ENCODE measurements at places on chromosomes 12 and 14. TPM values are rescaled to one million over a fixed set of nuclear protein-coding genes. Genes with fewer than 3 reads are reported as not detected.

GRCh38 chr12:105235281-105235731, 668 bp downstream of the APPL2 start:
- no peaks in the 10 kb centered on the region for H3K36me3 ChIP-seq
- H3K27me3 ChIP-seq: no peaks in the 10 kb centered on the region
- peak overlapping the region; percentile 98 for H3K4me3 ChIP-seq
- H3K4me1 ChIP-seq: peaks cover 28% of the 10 kb centered on the region

- DNase-seq: no peak
- no peak overlapping the region for H3K4me3 ChIP-seq
- no peaks in the 10 kb centered on the region for H3K4me1 ChIP-seq
- H3K27me3 ChIP-seq: no peaks in the 10 kb centered on the region
- no peak overlapping the region for H3K27ac ChIP-seq
- no peaks in the 10 kb centered on the region for H3K36me3 ChIP-seq
Observed at GRCh38 chr12:105906561-105906960, 232.2 kb downstream of the NUAK1 start.

GRCh38 chr12:41101806-41102205, 86.3 kb upstream of the PDZRN4 start:
- no peak overlapping the region for H3K4me3 ChIP-seq
- H3K27ac ChIP-seq: no peak overlapping the region
- no peaks in the 10 kb centered on the region for H3K36me3 ChIP-seq
- DNase-seq: no peak
- no peaks in the 10 kb centered on the region for H3K4me1 ChIP-seq
- no peaks in the 10 kb centered on the region for H3K27me3 ChIP-seq

GRCh38 chr12:55582066-55582465, 9.8 kb downstream of the OR2AP1 start:
- H3K27me3 ChIP-seq: no peaks in the 10 kb centered on the region
- H3K36me3 ChIP-seq: no peaks in the 10 kb centered on the region
- DNase-seq: no peak
- H3K4me3 ChIP-seq: no peak overlapping the region

GRCh38 chr14:101496776-101497683, 64.3 kb upstream of the DIO3 start:
- H3K36me3 ChIP-seq: no peaks in the 10 kb centered on the region
- H3K27ac ChIP-seq: no peak overlapping the region
- no peaks in the 10 kb centered on the region for H3K27me3 ChIP-seq
- no peak overlapping the region for H3K4me3 ChIP-seq
- DNase-seq: no peak
- no peaks in the 10 kb centered on the region for H3K4me1 ChIP-seq

GRCh38 chr14:45947830-45948229, 694.8 kb upstream of the MIS18BP1 start:
- H3K4me1 ChIP-seq: no peaks in the 10 kb centered on the region
- H3K27ac ChIP-seq: no peak overlapping the region
- H3K4me3 ChIP-seq: no peak overlapping the region
- no peaks in the 10 kb centered on the region for H3K27me3 ChIP-seq
- no peak for DNase-seq

DNA sequence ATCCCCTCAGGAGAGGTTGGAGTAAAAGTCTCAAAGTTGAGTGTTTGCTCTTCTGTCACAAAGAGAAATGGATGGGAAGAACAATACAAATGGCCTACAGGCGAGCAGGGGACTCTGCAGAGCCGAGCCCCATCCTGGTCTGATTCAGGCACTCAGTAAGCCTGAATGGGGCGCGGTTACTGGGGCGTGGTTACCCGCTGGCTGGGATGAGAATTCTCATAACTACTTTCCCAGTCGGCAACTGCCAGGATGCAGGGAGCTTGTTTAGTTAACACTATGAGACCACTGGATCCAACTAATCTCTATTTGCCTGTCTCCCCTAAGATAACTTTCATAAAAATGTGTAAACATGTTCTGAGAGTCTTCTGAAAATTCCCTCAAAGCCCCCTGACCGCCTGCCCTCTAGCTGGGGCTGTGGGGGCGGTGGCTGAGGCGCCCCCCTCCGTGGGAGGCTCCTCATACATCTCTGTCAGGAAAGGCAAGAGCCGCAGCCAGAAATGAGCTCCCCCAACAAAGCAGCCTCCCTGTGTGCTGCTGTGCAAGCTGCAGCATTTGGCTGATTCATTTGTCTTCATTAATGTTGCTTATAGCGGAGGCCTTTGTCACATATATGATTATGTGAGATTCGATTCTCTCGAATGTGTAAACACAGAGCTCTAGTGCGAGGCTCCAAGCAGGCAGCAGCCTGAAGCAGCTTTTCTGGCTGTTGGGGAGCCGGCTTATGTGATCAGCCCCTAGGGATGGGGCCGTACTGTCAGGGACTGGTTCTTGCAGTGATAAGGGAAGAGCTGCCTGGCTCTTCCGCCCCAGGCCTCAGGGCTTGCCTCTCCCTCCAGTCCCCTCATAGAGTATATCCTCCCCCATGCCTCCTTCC, 126.1 kb upstream of the ARHGAP5 start:
- no peak overlapping the region for H3K27ac ChIP-seq
- H3K27me3 ChIP-seq: no peaks in the 10 kb centered on the region
- DNase-seq: no peak
- no peak overlapping the region for H3K4me3 ChIP-seq
- H3K4me1 ChIP-seq: peaks cover 4% of the 10 kb centered on the region

- no peaks in the 10 kb centered on the region for H3K36me3 ChIP-seq
- DNase-seq: peak; percentile 20
- no peak overlapping the region for H3K4me3 ChIP-seq
- H3K27me3 ChIP-seq: no peaks in the 10 kb centered on the region
- peaks cover 6% of the 10 kb centered on the region for H3K4me1 ChIP-seq
- no peak overlapping the region for H3K27ac ChIP-seq
Observed at GRCh38 chr12:66321435-66321834, 19.1 kb downstream of the HELB start.

- H3K27me3 ChIP-seq: no peaks in the 10 kb centered on the region
- no peak overlapping the region for H3K27ac ChIP-seq
- H3K36me3 ChIP-seq: no peaks in the 10 kb centered on the region
- no peak for DNase-seq
- no peaks in the 10 kb centered on the region for H3K4me1 ChIP-seq
Observed at GRCh38 chr12:102669056-102669455, 188.7 kb upstream of the IGF1 start.

DNA sequence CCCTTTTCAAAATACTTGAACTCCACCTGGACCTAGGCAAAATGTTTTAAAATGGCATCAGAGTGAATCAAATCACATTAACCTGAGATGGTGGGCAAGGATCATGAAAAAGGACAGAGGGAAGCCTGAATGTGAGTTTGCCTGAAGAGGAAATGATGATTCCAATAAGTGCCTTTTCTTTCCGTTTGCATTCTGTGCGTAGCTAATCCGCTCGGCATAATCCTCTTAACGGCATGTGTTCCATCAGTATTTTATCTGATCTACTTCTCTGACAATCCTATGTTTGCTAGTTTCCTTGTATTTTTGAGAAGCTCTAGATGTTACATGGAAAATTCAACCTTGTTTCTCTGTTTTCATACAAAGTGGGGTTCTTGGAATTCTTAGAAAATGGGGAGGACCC, 354.6 kb downstream of the NRXN3 start:
- H3K27me3 ChIP-seq: no peaks in the 10 kb centered on the region
- no peak overlapping the region for H3K4me3 ChIP-seq
- H3K36me3 ChIP-seq: no peaks in the 10 kb centered on the region
- DNase-seq: no peak
- H3K4me1 ChIP-seq: no peaks in the 10 kb centered on the region
- H3K27ac ChIP-seq: no peak overlapping the region

- H3K4me3 ChIP-seq: no peak overlapping the region
- peaks cover 7% of the 10 kb centered on the region for H3K4me1 ChIP-seq
- H3K36me3 ChIP-seq: no peaks in the 10 kb centered on the region
- no peak for DNase-seq
- no peaks in the 10 kb centered on the region for H3K27me3 ChIP-seq
Observed at GRCh38 chr14:56211084-56211483, 92.9 kb downstream of the PELI2 start.

DNA sequence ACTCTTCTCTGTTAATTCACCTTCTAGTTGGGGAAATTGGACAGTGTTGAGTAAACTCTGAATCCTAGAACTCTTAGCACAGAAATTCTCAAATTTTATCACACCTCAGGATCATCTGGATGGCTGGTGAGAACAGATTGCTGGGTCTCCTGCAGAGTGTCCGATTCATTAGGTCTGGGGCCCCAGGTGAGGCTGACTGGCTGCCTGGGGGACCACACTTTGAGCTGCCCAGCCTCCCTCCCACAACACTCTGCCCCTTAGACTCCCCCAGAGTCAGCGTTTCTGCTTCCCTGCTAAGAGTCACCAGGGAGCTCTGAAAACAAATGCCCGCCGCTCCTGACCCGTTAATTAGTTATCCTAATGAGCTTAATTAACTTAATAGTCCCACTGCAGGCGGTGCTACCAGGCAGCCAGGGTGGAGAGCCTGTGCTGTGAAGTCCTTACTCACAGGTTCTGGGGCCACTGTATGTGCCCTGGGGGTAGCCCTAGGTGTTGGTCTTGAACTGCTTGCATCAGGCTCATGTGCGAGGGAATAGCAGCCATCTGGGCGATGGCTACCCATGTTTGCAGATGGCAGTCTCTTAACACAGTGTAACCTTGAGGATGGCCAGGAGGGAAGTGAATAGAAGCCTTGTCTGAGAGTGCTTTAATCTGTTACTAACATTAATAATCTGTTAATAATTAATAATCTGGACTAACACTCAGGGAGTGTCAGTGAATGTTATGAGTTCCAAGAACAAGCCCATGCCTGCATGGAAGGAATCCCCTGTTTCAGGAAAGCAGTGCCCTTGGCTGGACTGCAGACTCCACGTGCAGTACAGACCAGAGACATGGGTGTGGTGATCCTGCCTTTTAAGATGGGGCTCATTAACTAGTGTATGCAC, 35.6 kb downstream of the AACS start:
- no peaks in the 10 kb centered on the region for H3K27me3 ChIP-seq
- H3K4me3 ChIP-seq: no peak overlapping the region
- H3K27ac ChIP-seq: no peak overlapping the region
- H3K4me1 ChIP-seq: peaks cover 9% of the 10 kb centered on the region

DNA sequence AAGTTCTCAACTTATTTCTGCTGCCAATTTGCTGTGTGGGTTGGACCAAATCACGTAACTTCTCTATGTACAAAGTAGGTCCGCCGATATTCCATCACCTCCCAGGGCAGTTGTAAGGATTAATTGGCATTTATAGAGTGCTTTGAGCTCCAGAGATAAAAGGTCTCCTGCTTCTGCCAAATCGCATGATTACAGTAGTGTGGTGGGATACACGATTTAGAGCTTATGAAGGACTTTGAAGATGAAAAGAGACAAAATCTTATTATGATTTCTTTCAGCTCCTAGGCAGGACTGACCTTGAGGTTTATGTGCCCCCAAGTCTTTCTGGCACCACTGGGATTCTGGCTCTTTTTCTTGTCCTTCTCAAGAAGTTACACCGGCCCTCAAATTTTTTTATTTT, 84.7 kb downstream of the TBC1D30 start:
- H3K4me1 ChIP-seq: no peaks in the 10 kb centered on the region
- H3K27me3 ChIP-seq: peaks cover 15% of the 10 kb centered on the region
- H3K4me3 ChIP-seq: no peak overlapping the region
- H3K27ac ChIP-seq: no peak overlapping the region
- no peak for DNase-seq

- H3K36me3 ChIP-seq: no peaks in the 10 kb centered on the region
- no peak for DNase-seq
- no peaks in the 10 kb centered on the region for H3K27me3 ChIP-seq
- H3K4me1 ChIP-seq: no peaks in the 10 kb centered on the region
Observed at GRCh38 chr14:34237081-34237480, 225.0 kb downstream of the SPTSSA start.

- no peaks in the 10 kb centered on the region for H3K36me3 ChIP-seq
- H3K27ac ChIP-seq: no peak overlapping the region
- no peak for DNase-seq
- no peak overlapping the region for H3K4me3 ChIP-seq
- H3K4me1 ChIP-seq: no peaks in the 10 kb centered on the region
Observed at GRCh38 chr14:89842837-89843236, 111.7 kb downstream of the EFCAB11 start.

GRCh38 chr12:1635301-1636095, 6.5 kb downstream of the WNT5B start:
- H3K36me3 ChIP-seq: no peaks in the 10 kb centered on the region
- H3K4me3 ChIP-seq: no peak overlapping the region
- no peaks in the 10 kb centered on the region for H3K4me1 ChIP-seq
- peaks cover 34% of the 10 kb centered on the region for H3K27me3 ChIP-seq
- DNase-seq: no peak

- H3K27ac ChIP-seq: no peak overlapping the region
- H3K36me3 ChIP-seq: no peaks in the 10 kb centered on the region
- H3K27me3 ChIP-seq: no peaks in the 10 kb centered on the region
- DNase-seq: no peak
- no peak overlapping the region for H3K4me3 ChIP-seq
Observed at GRCh38 chr14:94917041-94917600, 147.2 kb upstream of the GSC start.

DNA sequence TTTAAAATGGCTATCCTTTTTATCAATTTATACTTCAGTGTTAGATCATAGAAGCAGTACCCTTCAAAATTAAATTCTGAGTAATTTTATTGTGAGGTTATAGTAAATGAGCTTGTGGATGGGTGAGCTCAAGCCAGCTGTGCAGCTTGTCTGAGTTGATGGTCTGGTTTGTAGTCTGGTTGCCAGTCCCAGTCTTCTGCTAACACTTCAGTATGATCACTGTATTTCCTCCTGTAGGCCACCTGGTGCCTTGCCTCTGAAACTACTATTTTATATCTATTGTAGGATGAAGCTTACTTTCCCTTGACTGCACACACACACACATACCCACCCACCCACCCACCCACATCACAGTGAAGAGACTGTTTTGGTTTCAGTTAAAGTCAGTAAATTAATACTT, 496.4 kb downstream of the PCNX1 start:
- H3K4me3 ChIP-seq: no peak overlapping the region
- H3K27ac ChIP-seq: no peak overlapping the region
- peaks cover 3% of the 10 kb centered on the region for H3K4me1 ChIP-seq
- H3K36me3 ChIP-seq: no peaks in the 10 kb centered on the region
- H3K27me3 ChIP-seq: no peaks in the 10 kb centered on the region

GRCh38 chr12:128852885-128853599, at the start of gene GLT1D1:
TSS of gene GLT1D1 (plus strand) at chr12:128853478. CDS start at chr12:128853582, 104 bp downstream.
- no peaks in the 10 kb centered on the region for H3K27me3 ChIP-seq
- no peak for DNase-seq
- no peak within 1 kb of the TSS for H3K27ac ChIP-seq
- H3K4me1 ChIP-seq: no peaks in the 10 kb centered on the region
- no peaks in the 10 kb centered on the region for H3K36me3 ChIP-seq

GRCh38 chr12:101878243-101878821, 952 bp downstream of the DRAM1 start:
- DNase-seq: peak; percentile 58
- peak overlapping the region; percentile 76 for H3K4me3 ChIP-seq
- no peaks in the 10 kb centered on the region for H3K27me3 ChIP-seq
- H3K4me1 ChIP-seq: peaks cover 26% of the 10 kb centered on the region
- H3K27ac ChIP-seq: peak overlapping the region; percentile 93

GRCh38 chr12:14810953-14811483, 3.0 kb downstream of the SMCO3 start:
- no peak overlapping the region for H3K27ac ChIP-seq
- H3K4me3 ChIP-seq: no peak overlapping the region
- peak; percentile 54 for DNase-seq
- no peaks in the 10 kb centered on the region for H3K4me1 ChIP-seq
- no peaks in the 10 kb centered on the region for H3K27me3 ChIP-seq

Gene PIWIL1
- total RNA-seq: not detected

Gene E2F7
- 19.8 TPM for total RNA-seq

Gene ATL1
- total RNA-seq: 2.8 TPM

Gene CLEC2B
- 16.4 TPM for total RNA-seq

Gene GAS2L3
- total RNA-seq: 47.1 TPM

Gene FBLN5
- 27.6 TPM for total RNA-seq

Gene TEX52
- not detected for total RNA-seq

Gene BATF
- total RNA-seq: not detected

Gene DHRS2
- 0.44 TPM for total RNA-seq

Gene SLC7A8
- total RNA-seq: 1.1 TPM
